ENCODE measurements at places on chromosomes 2 and 18. TPM values are rescaled to one million over a fixed set of nuclear protein-coding genes. Genes with fewer than 3 reads are reported as not detected.

AGFG1 gene
- 26.2 TPM for total RNA-seq

SP140L gene
- 20.3 TPM for total RNA-seq

DSC2 gene
- total RNA-seq, result 2.7 TPM

DNER gene
- 1.3 TPM for total RNA-seq

CCDC121 gene
- total RNA-seq, result 6.3 TPM

ABI2 gene
- 66.2 TPM for total RNA-seq

CXCR2 gene
- total RNA-seq, result not detected

GRCh38 chr2:143617803-143618415 lies 488.7 kb downstream of the ARHGAP15 start:
- DNase-seq, result no peak

DNA sequence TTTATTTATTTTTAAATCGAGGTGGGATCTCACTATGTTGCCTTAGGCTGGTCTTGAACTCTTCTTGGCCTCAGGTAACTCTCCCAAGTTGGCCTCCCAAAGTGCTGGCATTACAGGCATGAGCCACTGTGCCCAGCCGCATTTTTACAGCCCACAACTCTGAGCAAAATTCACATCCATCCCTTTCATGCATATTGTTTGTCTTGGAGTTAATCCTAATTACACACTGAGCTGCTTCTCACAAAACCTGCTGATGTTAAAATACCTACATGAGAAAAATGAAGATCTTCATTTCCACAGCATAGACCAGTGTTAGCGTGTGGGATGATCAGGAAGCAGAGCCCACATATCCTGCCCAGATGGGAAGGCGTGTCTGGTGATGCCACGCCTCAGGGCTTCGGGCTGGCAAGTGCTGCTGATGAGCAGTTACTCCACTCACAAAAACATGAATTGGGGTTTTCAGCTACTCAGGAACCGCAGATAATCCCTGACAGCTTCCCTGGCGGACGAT lies 14.6 kb downstream of the ITGB1BP1 start:
- no peak for DNase-seq

DNA sequence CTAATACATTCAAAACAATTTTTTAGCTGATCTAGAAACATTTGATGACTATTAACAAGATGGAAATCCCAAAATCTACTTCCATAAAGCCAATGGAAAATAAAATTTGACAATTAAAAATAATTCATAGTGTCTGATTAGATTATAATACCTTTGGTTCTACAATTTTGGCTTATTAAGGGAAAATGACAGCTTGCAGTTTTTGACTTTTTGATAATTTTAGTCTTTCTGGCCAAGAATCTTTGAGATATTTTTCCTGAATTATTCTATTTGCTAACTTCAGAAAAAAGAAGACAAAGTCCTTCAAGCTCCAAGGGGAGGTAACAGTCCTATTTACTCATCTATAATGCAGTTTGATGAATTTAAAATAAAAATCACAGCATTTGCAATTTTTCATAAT lies 39.6 kb downstream of the MSH6 start:
- DNase-seq, result no peak

DNA sequence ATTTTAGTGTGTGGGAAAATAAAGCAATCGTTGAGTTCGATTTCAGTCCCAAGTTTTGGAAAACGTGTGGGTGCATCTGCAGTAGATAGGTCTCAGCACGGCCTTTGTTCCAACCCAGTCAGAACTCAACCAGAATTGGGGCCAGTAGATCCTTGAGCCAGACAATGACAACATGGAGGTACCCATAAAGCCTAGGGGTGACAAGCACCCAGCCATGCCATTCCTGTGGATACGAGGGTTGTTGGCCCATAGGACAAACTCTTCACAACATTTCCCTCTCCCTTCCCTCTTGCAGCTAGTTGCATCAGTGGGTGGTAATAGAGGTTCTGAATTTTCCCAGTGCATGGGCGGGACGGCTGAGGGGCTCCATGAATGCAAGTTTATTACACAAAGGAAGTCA lies 60.1 kb downstream of the ST3GAL5 start:
- no peak for DNase-seq

GRCh38 chr18:79857082-79857671 lies 59.4 kb downstream of the KCNG2 start:
- no peak for DNase-seq

GRCh38 chr18:49608366-49609255 lies 46.8 kb downstream of the LIPG start:
- DNase-seq, result no peak

DNA sequence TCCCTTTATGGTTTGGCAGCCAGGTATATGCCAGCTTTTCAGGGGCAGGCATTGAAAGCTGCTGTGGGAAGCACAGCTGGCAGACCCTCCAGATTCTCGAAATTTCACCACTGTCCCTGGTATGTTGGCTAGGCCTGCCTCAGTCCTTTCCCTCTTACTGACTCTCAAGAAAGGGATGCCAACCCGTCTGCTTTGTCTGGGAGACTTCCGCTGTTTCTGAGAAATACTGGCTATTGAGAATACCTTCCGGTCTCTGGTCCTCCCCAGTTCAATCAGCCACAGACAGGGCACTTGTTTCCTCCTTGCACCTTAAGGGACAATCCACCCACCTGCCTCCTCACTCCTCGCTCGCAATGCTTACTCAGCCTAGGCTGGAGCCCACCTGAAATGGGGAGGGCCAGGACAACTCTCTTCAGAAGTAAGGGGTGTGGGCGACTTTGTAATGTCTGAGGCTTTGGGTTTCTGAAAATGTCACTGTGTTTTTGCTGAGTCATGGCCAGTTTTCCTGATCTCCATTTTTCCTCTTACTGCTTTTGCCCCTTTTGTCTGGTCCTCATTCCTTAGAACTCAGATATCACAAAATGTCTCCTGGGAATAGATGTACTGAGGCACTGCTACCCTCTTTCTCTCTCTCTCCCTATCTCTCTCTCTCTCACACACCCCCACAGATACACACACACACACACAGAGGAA lies 571.1 kb downstream of the TNS1 start:
- DNase-seq, result no peak

- DNase-seq, result no peak
Observed at GRCh38 chr18:13175266-13175665, 43.3 kb upstream of the LDLRAD4 start.

GRCh38 chr2:64627860-64628841 lies 25.6 kb downstream of the SERTAD2 start:
- no peak for DNase-seq

DNA sequence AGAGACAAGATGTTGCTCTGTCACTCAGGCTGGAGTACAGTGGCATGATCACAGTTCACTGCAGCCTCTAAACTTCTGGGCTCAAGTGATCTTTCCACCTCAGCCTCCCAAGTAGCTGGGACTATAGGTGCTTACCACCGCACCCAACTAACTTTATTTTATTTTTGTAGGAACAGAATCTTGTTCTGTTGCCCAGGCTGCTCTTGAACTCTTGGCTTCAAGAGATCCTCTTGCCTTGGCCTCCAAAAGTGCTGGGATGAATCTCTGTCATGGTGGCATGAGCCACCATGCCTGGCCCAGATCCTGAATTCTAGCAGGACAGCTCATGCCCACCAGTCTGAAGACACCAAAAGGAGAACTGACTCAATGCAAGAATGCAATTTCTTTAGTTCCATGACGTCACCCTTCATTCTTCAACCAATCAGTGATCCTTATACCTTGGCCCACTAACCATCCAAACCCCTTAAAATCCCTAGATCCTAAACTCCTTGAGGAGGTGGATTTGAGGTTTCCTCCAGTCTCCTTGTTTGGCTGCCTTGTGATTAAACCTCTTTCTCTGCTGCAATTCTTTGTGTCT lies 25.6 kb upstream of the CXXC1 start:
- no peak for DNase-seq

DNA sequence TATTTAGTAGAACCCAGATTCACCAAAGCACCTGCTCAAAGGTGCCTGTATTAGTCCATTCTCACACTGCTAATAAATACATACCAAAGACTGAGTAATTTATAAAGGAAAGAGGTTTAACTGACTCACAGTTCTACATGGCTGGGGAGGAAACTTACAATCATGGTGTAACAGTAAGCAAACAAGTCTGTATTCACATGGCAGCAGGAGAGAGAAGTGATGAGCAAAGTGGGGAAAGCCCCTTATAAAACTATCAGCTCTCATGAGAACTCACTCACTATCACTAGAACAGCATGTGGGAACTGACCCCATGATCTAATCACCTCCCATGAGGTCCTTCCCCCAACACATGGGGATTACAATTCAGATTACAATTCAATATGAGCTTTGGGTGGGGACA lies 28.0 kb upstream of the DDX18 start:
- DNase-seq, result no peak

DNA sequence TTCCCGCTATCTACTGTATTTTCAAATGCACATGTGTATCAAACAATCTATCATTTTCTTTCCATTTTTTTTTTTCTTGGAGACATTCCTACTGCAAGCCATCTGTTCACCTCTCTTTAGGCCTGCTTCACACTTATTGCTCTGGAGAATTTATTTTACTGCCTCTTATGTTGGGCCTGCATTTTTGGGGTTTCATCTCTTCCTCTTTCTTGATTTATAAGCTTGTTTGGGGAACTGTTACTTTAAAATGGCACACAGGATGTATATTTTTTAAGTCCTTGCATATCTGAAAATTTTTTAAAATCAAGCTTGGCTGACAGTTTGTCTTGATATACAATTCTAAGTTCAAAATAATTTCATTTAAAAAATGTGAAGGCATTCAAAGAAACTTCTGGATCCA lies 3.5 kb upstream of the RAB27B start:
- no peak for DNase-seq

- no peak for DNase-seq
Observed at GRCh38 chr2:11437602-11438001, 28.4 kb downstream of the E2F6 start.

DNA sequence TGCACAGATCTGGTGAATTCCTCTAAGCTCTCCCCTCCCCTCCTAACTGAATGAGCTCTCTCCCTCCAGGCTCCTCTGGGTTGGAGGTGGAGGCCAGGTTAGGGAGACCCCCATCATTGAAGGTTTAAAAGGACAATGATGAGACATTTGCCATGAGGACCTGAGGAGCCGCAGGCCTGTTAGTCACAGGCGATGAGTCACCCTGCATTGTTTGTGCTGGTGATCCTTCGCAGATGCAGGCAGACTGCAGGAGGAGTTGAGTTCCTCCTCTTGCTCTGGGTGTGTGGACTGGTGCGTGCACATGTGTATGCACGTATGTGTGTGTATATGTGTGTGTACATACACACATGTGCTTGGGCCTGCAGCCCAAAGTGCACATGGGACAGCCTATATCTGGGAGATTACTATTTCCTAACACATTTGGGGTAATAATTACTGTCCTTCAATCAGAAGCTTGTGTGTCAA lies 42.0 kb downstream of the MCFD2 start:
- peak; percentile 53 for DNase-seq

- DNase-seq, result no peak
Observed at GRCh38 chr2:119249311-119249710, 25.7 kb downstream of the STEAP3 start.

DNA sequence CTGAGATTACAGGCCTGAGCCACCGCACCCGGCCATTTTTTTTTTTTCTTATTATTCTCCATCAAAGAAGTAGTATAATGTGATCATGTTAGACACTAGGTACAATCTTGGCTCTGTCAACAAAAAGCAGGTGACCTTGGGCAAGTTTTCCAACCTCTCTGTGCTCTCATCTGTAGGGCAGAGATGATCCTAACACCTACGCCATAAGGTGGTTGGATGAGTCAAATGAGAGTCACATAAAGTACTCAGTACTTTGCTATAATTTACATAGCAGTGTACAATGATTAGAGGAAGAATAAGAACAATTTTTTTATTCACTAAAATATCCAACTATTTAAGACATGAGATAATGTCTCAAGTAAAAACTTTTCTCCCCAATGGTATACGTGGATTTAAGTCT lies 128.6 kb downstream of the TGIF1 start:
- DNase-seq, result no peak

DNA sequence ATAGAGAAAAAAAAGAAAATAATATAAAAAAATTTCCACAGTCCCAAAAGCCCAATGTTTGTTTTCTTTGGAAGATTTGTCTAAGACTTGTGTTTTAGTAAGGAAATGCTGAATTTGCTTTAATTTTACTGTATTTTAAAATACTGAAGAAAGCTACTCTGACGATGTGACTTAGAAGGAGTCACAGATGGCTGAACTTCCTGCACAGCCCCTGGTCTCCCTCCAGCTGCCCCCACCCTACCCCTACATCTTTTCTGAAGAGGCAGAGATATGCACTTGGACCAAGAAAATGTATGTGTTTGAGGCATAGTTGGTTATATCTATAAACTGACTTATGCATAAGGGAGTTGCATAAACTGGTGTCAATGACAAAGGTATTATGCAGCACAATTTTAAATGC lies 172.3 kb downstream of the CDH2 start:
- DNase-seq, result no peak

DNA sequence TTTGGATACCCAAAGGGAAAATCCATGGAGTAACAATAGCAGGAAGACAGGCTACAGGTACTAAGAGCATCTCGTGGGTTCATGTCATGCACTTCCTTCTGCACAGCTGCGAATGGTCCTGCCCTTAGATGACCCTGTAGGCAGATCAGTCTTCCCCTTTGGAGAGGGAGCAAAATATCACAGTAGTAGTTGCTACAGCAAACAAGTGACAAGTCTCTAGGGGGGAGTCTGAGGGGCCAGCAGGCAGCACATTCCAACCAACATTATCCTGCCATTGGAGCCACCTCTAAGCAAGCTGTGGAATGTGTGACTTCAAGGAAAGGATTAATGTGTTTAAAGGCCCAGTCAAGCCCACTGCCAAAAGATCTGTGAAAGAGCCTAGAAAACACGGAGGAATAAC lies 273.2 kb upstream of the PARD3B start:
- DNase-seq, result no peak

- no peak for DNase-seq
Observed at GRCh38 chr2:149101818-149102217, 63.3 kb downstream of the LYPD6B start.

GRCh38 chr2:238974501-238975166 lies 126.7 kb downstream of the TWIST2 start:
- DNase-seq, result no peak

DNA sequence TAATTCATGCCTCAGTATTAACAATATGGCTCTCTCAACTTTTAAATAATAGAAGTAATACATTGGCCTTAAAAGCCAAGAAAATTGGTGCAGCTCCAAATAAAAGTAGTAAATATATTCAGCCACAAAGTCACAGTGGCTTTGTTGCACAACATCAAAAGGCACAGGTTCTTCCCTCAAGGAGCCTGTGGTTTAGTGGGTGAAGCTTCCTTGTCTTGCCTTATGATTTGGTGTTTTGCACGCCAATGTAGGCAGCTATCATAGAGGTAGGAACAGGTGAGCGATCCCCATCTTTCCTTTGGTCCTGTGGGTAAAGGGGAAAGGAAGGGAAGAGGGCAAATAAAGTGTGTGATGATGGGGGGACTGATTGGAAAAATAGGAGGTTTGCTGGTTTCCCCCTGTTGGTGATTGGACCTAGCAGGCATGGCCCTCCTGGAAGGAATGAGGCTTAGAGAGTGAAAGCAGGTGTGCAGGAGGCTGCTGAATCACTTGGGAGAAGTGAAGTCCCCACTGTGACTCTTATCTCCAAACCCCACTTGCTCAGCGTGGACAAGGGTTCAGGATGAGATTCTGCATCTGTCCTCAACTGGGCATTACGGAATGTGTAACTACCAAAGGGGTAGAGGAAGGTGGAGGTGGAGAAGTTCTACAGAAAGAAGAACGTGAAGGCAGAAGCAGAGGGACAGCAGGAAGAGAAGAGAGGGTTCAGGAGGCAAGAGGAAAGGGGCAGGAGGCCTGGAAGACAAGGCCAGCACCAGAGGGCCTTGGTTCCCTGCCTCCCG lies 20.1 kb upstream of the TNP1 start:
- no peak for DNase-seq

- no peak for DNase-seq
Observed at GRCh38 chr18:34467058-34467457, 242.3 kb upstream of the NOL4 start.

Measured in ovary (tissue), 10 donors.